IPS-NIHi11 (cell line): ENCODE measurements at places on chromosomes 16 and 17.

DNA sequence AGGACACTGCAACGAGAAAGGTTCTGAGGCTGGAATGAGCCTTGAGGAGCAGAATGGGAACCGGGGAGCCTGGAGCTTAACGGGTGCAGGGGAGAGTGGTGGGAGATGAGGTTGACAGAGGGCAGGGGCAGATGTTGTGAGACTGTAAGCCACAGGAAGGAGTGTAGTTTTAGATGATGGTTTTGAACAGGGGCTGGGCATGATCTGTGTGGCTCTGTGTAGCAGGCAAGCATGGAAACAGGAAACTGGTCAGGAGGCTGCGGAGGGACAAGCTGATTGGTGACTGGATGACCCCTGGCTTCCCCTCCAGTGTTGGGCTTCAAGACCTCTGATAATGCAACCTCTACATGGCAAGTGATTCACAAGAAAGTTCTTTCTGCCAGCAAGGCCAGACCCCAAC is 1.4 kb upstream of the CNGB1 start:
- DNase-seq = no peak

DNA sequence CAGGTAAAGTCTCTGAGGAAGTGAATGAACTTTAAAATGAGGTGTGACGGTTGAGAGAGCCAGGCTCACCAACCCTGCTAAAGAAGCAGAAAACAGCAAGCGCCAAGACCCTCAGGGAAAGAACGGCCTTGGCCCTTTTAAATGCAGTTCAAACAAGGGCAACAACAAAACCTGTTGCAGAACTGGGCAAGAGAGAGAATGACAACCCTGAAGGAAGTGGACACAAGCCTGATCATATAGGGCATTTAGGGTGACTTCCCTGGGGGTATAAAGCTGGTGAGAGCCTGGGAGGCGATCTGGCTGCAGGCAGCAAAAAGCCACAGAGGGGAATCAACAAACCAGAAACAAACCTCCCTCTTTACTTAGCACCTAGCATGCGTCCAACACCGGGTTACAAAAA is 1.0 kb downstream of the CPPED1 start:
- no peak for DNase-seq

- no peak for DNase-seq
These were observed 18.3 kb upstream of the TOM1L1 start for GRCh38 chr17:54882371-54882770.

- DNase-seq = no peak
These were observed 417.2 kb upstream of the C16orf82 start for GRCh38 chr16:26649381-26650045.

DNA sequence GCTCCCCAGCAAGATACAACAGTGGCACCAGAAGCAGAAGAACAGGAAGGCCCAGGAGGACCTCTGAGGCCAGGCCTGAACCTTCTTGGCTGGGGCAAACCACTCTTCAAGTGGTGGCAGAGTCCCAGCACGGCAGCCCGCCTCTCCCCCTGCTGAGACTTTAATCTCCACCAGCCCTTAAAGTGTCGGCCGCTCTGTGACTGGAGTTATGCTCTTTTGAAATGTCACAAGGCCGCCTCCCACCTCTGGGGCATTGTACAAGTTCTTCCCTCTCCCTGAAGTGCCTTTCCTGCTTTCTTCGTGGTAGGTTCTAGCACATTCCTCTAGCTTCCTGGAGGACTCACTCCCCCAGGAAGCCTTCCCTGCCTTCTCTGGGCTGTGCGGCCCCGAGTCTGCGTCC is 11.9 kb downstream of the CES3 start:
- peak; percentile 32 for DNase-seq

- peak; percentile 41 for DNase-seq
These were observed 304.1 kb upstream of the C16orf82 start for GRCh38 chr16:26762594-26762993.
